ENCODE measurements at places on chromosomes 7 and 10.

DNA sequence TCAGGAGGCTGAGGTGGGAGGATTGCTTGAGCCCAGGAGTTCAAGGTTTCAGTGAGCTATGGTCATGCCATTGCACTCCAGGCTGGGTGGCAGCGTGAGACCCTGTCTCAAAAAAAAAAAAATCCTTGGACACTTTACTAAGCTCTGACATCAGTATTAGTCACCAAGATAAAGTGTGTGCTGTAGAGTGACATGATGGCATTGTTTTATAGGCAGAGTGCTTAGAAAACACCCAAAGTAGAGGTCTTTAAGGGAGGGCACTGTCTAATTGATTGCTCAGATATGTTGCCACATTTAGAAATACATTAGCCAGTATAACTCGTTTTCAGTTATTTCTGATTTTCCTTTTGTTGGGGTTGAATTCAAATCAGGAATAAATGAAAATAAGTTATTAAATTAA lies 235.9 kb downstream of the REEP3 start:
- no peak for DNase-seq

DNA sequence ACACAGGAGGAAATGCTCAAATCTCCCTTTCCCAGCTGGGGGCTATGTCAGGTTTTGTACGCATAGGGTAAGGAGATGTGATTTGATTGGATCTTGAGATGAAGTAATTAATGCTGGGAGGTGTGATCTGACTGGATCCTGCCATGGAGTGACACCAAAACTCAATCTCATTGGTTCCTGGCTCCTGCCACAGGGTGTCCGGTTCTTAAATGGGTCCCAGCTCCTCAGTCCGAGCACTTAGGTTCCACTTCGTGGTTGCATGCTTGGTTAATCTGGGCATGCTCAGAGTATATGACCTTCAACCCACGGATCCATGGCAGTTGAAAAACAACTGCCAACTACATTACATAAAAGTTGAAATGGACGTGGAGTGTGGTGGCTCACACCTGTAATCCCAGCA lies 3.1 kb upstream of the ZNF12 start:
- DNase-seq = no peak

GRCh38 chr10:70849582-70850016 lies 33.9 kb downstream of the SGPL1 start:
- no peak for DNase-seq

GRCh38 chr10:123284022-123284421 lies 129.8 kb downstream of the BUB3 start:
- no peak for DNase-seq

DNA sequence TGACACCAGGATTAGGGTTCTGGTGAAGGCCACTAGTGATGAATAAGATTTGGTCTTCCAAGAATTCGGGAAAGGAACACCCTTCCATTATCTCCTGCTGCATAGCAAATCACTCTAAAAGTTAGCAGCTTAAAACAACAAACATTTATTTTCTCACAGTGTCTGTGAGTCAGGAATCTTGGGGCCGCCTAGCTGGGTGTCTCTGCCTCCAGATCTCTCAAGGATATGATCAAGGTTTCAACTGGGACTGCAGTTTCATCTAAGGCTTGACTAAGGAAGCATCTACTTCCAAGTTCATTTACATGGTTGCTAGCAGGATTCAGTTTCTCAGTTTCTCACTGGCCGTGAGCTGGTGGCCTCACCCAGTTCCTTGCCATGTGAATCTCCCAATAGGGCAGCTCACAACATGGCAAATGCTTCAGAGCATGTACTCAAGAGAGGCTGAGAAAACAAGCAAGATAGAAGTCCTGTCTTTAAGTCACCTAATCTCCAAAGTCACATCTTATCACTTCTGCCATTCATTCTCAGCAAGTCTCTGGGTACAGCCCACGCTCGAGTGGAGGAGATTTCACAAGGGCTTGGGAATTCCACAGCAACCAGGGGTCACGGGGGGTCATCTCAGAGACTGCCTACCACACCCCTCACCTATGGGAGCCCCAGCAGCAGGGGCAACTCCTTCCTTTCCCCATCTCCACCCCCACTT lies 26.8 kb downstream of the TLX1 start:
- no peak for DNase-seq

DNA sequence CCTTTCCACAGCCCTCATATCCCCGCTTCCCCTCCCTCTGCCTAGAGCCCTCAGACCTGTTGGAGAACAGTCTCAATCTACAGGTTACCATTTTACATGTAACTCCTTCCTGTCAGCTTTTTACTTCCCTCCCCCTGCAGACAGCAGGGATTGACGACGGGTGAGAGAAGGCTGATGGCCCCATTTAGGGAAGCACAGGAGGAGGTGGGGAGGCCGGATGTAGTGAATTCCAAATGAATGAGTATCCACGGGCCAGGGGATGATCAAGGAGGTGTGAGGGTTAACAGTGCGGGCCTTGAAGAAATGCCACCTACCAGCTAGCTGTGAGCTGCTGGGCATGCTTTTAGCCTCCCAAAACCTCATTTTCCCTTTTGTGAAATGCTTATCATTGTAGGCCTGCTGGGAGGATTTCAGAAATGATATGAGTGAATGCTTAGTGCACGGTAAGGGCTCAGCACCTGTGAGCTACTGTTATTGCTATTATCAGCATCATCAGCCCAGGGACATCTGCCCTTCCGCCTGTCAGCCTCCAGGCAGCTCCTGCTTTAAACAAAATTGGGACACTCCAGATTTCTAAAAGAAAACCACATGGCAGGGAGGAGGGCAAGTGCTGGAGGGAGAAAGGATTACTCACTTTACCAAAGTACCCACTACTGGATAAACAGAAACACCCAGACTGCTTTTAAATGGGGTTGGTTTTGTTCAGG lies 6.5 kb upstream of the NANOS1 start:
- no peak for DNase-seq

GRCh38 chr7:47965456-47965855 lies 14.0 kb downstream of the HUS1 start:
- no peak for DNase-seq

DNA sequence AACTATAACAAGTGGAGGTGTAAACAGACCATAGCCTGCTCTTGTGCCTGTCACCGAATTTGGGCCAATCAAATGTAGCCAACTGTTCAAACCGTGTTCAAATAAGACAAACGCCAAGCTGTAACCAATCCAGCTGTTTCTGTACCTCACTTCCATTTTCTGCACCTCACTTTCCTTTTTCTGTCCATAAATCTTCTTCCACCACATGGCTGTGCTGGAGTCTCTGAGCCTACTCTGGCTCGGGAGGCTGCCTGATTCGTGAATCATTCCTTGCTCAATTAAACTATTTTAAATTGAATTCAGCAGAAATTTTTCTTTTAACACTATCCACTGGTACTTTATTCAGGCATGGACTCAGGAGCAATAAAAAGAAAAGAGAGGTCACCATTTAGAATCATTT lies 29.9 kb upstream of the COL1A2 start:
- no peak for DNase-seq

DNA sequence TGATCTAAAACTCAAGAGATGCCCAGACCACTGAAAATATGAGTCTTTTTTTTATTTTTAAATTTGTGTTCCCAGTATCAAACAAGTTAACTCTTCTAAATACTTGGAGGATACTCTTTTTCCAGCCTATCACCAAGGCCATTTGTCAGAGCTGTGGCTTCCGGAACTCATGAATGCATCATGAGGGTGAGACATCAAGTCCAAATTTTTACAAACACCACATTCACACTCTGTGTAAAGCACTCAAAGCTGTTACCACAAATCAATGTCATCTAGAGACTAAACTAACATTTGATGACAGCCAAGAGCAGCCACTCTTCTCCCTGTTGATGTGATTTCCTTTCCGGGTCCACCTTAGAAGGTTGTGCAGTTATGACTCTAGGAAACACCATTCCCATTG lies 43.8 kb upstream of the ARID5B start:
- no peak for DNase-seq

GRCh38 chr10:11610826-11611247 lies 613 bp downstream of the USP6NL start:
- DNase-seq = no peak

GRCh38 chr7:98733036-98733435 lies 116.0 kb downstream of the NPTX2 start:
- DNase-seq = no peak

DNA sequence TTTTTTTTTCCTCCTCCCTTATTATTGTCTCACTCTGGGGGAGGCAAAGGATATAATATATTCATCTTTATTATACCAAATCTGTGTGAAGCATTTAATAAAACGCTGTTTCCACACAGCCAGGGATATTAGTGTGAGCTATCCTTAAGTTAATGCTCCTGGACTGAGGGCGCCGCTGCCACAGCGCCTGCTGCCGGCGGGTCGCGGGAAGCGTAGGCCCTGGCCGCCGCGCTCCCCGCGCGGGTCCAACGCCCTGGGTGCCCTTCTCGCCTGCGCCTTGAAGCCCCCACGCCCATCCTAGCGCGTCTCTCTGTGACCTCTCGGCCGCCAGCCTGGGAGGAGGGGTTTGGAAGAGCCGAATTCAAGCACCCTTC lies 9.5 kb upstream of the LBX1 start:
- DNase-seq = no peak

- DNase-seq = no peak
Measured at GRCh38 chr10:23037561-23037960, 57.8 kb upstream of the MSRB2 start.

DNA sequence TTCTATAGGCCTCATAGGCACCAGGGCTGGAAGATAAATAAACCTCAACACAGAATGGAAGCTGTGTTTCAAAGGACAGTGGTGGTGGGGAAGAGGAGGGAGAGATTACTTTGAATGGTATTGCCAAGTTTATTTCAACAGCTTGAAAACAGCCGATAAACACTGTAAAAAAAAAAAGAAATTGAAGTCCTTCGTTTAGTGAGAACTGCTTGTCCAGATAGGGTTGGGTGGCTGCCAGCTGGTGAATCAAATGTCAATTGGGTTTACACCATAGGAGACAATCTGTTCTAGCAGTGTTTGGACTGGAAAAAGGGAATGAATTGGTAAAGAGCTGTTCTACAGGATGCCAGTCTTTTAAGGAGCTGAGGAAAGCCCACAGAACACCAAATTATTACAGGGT lies 254.8 kb downstream of the PHF14 start:
- DNase-seq = no peak

- DNase-seq = no peak
Measured at GRCh38 chr7:41918597-41918996, 215.7 kb upstream of the INHBA start.

- DNase-seq = no peak
Measured at GRCh38 chr10:129854796-129855705, 109.0 kb downstream of the EBF3 start.

GRCh38 chr10:126568809-126569385 lies 101.6 kb downstream of the C10orf90 start:
- DNase-seq = no peak

GRCh38 chr10:44245601-44245938 lies 139.3 kb downstream of the CXCL12 start:
- no peak for DNase-seq

GRCh38 chr10:5775685-5776084 lies 37.5 kb downstream of the GDI2 start:
- DNase-seq = peak; percentile 42

- DNase-seq = no peak
Measured at GRCh38 chr10:688312-689120, 952 bp downstream of the DIP2C start.

DNA sequence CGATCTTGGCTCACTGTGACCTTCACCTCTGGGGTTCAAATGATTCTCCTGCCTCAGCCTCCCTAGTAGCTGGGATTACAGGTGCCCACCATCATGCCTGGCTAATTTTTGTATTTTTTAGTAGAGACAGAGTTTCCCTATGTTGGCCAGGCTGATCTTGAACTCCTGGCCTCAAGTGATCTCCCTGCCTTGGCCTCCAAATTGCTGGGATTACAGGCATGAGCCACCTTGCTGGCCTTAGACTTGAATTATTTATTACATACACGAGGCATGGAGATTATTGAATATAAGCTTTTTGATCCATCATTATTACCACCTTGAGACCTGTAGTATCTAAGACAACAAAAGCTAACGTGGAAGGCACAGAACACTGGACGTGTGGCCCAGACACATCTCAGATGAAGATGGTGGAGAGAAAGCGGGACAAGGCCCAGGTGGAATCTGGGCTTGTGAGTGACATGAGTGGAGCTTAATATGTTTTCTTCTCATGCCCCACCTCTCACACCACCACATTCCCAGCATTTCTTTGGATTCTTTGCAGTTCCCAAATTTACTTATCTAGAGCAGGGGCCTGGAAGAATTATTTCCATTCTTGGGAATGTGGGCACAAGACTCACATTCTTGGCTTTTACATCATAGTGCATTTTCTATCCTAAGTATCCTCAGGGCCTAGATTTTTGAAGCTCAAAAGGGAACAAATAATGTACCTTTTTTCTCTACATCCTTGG lies 76.6 kb downstream of the SUGCT start:
- DNase-seq = no peak

DNA sequence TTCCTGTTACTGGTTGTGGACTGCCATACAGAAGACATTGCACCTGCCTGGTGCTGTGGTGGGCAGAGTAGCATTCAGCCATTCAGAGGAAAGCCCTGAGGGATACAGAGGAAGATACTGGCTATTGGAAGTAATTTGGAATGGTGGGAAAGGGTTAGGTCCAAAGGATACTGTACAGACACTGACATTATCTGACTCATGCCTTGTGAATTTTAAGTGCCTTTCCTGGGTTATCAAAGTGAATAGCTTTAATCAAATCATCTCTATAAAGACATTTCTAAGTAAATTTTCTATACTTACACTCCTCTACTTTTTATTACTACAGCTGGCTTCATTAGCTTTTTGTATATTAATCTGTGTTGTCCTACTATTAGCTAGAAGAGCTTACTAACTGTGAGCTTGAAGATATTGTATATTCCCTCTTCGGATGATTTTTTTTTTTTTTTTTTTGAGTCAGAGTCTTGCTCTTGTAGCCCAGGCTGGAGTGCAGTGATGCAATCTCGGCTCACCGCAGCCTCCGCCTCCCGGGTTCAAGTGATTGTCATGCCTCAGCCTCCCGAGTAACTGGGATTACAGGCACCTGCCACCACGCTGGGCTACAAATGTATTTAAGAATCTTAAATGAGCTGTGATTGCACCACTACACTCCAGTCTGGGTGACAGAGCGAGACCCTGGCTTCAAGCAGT lies 186.5 kb downstream of the ADK start:
- no peak for DNase-seq

- no peak for DNase-seq
Measured at GRCh38 chr7:128737441-128737840, 1.7 kb upstream of the CALU start.

GRCh38 chr7:31055471-31055870 lies 3.4 kb downstream of the ADCYAP1R1 start:
- DNase-seq = no peak

Measured in activated CD8-positive, alpha-beta memory T cell treated with anti-CD3 and anti-CD28 coated beads for 4 hours (primary cell).